ENCODE measurements at places on chromosomes 12 and 14.

DNA sequence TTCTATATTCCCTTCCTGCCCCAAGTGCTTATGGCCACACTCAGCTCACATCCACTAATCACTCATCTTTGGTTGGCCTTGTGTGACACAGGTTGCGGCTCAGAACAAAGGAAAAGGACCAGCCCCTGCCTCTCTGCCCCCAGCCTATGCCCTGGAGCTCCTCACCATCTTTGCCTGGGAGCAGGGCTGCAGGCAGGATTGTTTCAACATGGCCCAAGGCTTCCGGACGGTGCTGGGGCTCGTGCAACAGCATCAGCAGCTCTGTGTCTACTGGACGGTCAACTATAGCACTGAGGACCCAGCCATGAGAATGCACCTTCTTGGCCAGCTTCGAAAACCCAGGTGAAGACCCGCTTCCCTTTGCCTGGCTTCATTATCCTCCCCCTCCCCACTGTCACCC is 15.8 kb upstream of the OAS2 start:
- no peak for DNase-seq

DNA sequence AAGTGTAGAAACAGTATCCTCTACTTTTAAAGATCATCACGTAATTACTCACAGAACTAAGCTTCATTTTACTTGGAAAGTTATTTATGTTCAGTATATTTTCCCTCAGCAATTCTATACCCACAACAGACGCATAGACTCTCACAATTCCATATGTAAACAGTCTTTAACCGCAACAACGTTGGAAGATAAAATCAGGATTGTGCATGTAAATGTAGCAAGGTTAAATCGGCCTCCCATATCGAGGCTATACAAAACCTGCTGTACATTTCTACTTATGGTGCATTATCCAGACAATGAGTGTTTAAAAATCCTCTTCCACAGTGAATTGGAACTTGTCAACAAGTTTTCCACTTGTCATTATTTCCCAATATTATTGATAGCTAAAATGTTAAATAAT is 581.1 kb downstream of the SLC16A7 start:
- no peak for DNase-seq

DNA sequence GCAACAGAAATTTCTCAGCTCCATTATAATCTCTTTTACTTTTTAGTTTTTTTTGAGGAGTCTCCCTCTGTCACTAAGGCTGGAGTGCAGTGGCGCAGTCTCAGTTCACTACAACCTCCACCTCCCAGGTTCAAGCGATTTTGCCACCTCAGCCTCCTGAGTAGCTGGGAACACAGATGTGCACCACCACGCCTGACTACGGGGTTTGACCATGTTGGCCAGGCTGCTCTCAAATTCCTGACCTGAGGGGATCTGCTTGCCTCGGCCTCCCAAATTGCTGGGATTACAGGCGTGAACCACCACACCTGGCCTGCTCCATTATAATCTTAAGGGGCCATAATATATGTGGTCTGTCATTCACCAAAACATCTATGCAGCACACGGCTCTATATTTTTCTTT is 23.4 kb downstream of the HNRNPC start:
- DNase-seq = no peak

GRCh38 chr12:33587784-33588712 is 148.4 kb upstream of the SYT10 start:
- no peak for DNase-seq

DNA sequence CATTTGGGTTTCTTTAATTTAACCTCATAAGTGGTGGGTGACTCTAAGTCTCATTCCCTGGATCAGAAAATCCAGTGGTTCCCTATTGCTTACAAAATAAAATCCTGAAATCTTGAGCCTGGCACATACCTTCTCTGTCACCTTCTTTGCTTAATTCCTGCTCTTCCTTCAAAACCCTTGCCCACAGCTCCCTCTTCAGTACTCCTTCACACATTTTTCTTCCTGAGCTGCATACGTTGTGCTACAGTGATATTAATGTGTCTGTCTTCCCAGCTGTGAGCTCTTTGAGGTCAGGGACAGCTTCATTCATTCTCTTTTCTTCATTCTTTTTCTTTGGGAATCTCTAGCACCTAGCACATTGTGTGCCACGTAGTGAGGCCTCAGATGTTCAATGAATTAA is 9.5 kb downstream of the TSPAN11 start:
- no peak for DNase-seq

GRCh38 chr12:78612190-78612589 is 252.4 kb upstream of the SYT1 start:
- DNase-seq = no peak

- no peak for DNase-seq
Observed at GRCh38 chr12:124451637-124452243, 115.7 kb downstream of the NCOR2 start.

DNA sequence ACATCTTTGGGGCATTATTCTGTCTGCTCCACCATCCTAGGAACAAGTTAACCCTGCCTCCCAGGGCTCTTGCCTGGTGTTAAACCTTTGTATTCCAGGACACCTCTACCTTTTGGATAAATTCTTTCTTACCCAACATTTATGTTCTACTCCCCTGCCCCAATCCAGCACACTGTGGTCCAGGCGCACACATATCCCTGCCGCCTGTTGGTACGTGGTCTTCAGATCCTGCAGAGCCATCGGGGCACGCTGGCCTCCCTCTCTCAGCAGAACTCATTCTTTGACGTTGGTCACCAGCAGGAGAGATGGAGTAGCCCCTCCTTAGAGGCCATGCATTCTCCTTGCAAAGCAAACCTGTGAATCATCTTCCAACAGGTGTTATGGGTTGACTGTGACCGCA is 5.1 kb upstream of the TMEM179 start:
- no peak for DNase-seq

DNA sequence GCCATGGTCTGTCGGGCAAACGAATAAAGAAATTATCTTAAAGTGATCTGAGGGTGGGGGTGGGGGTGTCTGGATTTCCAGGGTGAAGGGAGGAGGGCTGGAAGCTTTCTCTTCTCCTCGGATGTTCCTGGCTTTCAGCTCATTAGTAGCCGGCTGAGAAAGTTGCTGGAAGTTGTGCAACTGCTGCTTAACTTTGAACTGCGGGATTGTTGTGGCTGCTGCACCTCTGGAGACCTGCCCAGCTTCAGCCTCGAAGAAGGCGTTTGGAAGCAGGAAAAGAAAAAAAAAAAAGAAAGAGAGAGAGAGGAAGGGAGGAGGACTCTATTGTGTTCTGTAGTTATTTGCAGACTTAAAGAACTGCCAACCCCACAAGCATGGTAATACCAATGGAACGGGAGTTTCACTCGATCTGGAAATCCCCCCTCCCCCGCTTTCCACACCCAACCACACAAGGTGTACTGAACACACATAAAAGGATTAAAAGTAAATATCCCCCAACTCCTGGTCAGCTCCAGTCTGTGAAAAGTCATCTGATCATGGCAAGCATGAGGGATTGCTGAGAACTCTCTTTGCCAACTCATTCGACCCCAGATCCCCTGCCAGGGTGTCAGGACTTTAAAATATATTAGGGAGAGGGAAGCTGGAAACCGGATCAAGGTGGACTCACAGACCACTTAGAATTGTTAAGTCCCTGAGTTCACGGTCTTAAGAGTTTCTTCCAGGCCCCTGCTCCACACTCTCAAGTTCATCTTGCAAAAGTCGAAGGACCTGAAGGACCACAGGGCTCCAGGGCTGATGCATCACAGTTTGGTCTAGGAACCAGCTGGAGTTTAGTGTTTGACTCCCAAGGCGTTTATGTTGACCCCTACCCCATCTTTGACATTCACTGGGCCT is at the start of gene RASSF9:
Gene RASSF9, minus strand, starts transcription at position 213 of the 894 bp plus-strand sequence. Its CDS starts 208 bp downstream, at position 5.
- no peak for DNase-seq

DNA sequence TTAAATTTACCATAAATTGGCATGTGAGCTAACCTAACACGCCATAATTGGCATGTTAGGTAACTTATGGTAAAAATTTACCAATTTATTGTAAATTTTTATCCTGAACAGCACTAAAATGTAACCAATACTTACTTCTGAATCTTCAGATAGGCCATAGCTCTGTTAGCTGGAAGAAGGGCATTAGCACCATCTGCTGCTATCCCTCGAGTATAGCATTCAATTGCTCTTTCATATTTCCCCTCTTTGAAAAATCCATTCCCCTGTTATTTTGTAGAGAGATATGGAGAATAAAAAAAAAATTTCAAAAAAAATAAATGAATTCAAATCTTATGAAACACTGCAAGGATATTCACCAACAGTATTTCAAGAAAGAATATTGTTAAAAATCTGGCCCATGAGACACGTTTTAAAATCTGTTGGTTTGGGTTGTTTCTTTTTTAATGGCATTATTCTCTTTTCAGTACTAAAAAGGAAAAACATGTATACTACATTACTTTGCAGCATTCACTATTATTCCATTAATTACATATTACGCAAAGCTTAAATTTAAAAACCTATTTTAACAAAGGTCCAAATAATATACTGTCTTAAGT is 19.1 kb downstream of the RPAP3 start:
- no peak for DNase-seq
